ENCODE measurements at places on chromosomes 1 and 21.

DNA sequence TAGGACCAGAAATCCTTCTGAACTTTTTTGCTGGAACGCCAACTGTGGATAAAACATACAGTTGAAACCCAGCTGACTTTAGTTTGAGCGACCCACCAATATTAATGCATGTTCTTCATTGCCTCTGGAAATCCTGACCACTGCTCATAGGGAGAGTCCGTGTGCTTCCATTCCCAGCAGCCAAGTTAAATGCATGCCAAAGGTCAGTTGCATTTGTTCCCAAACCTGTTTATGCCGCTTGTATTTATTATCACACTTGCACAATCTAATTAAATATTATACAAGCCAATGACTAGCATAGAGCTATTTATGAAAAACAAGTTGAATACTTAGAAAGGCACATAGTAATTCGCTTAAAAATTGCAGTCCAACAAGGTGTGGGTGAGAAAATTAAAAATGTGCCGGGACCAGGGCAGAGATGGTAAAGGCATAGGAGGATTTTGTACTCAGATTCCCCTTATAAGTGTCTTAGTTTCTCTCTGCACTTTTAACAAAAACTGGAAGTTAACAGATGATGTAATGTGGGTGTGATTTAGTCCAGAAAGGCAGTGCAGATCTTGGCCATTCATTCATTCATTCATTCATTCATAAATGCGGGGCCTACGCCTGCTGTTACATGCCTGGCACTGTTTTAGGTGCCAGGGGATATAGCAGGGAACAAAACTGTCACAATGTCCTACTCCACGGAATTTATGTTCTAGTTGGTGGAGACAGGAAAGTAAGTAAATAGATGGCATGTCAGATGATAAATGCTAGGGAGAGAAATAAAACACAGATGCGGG lies 99.7 kb downstream of the PRDM2 start:
- DNase-seq: no peak

- no peak for DNase-seq
These were observed 7.5 kb downstream of the CTPS1 start for GRCh38 chr1:40986956-40987355.

- no peak for DNase-seq
These were observed 22.1 kb upstream of the DISP1 start for GRCh38 chr1:222792744-222793143.

DNA sequence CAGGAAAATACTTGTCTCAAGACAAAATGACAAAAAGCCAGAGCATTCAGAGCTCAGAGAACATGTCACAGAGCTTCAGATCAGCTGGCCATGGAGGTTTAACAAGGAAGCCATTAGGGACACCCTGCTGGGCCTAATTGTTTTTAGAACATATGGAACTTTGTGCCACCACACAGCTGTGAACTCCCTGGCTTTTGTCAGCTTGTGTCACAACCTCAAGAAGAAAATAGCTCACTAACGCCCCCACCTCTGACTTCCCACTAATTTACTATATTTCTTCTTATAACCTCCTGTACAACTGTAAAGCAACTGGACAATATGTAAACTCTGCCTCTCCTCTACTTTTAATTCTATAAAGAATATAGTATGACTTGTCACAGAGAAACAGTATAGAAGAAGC lies 21.0 kb upstream of the TDRD10 start:
- DNase-seq: no peak

GRCh38 chr21:42227909-42228708 lies 9.2 kb downstream of the ABCG1 start:
- DNase-seq: peak; percentile 82

GRCh38 chr1:168819668-168820067 lies 90.7 kb upstream of the DPT start:
- no peak for DNase-seq

GRCh38 chr1:18004278-18004677 lies 103.3 kb upstream of the IGSF21 start:
- DNase-seq: no peak

- DNase-seq: peak; percentile 16
These were observed 84.3 kb upstream of the VAV3 start for GRCh38 chr1:108049178-108049819.

- DNase-seq: no peak
These were observed 40.7 kb downstream of the MAN1C1 start for GRCh38 chr1:25657121-25657882.

GRCh38 chr1:185926588-185926987 lies 192.4 kb downstream of the HMCN1 start:
- no peak for DNase-seq

GRCh38 chr1:224733027-224733911 lies 117.2 kb downstream of the CNIH3 start:
- DNase-seq: no peak

GRCh38 chr1:191907121-191907520 lies 251.1 kb upstream of the RGS18 start:
- DNase-seq: no peak

DNA sequence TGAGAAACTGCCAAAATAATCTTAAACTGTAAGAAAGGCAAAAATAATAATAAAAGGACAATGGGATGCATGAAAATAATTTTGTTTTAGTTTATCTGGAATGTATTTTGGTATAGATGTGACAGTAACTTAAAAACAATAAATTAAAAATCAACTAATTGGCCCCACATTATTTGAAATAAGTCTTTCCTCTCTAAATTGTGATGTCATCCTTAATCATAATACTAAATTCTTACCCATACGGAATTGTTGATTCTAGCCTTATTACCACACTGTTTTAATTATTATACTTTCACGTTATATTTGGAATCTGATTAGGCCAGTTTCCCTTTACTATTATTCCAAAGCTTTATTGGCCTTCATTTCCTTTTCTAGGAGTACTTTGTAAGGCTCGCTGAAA lies 7.7 kb downstream of the DESI2 start:
- no peak for DNase-seq

DNA sequence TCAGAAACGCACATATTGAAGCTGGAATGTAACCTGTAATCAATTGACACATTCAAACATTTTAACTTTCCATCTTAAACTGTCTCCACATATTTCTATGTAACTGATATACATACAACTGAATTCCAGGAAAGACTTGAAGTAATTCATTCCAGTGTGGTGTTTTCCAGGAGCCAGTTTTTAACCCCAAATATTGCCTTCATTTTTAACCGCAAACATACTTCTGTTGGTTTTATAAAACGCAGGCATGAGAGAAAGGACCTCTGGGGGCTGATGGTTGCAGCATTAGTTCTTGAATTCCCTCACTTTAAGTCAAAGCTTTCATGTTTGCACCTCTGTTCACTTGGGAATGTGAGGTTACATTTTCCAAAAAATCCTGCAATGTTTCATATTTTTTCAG lies 204.1 kb downstream of the CRB1 start:
- DNase-seq: no peak

- DNase-seq: no peak
These were observed 23.8 kb upstream of the KCNA10 start for GRCh38 chr1:110542725-110543124.

Measured in stimulated activated naive CD8-positive, alpha-beta T cell treated with anti-CD3 and anti-CD28 coated beads, Interleukin-15, amount 100 ng/mL, for 72 hours (primary cell).